CD8-positive, alpha-beta memory T cell (primary cell): ENCODE measurements at places on chromosomes 13 and 19. TPM values are rescaled to one million over a fixed set of nuclear protein-coding genes. Genes with fewer than 3 reads are reported as not detected.
A peak's percentile ranks its signal among the peaks of the same experiment; 100 is the strongest.

Gene ANGPTL4
- total RNA-seq = not detected

Gene PLK5
- not detected for total RNA-seq

Gene PALM3
- not detected for total RNA-seq

Gene EBI3
- 14.8 TPM for total RNA-seq

Gene LYPD3
- total RNA-seq = 1.2 TPM

GRCh38 chr13:43205416-43205815 is 182.0 kb downstream of the DNAJC15 start:
- DNase-seq = no peak
- no peaks in the 10 kb centered on the region for H3K36me3 ChIP-seq
- no peaks in the 10 kb centered on the region for H3K27me3 ChIP-seq

- no peaks in the 10 kb centered on the region for H3K4me1 ChIP-seq
- H3K4me3 ChIP-seq = no peak overlapping the region
- H3K27me3 ChIP-seq = no peaks in the 10 kb centered on the region
Measured at GRCh38 chr13:75897386-75897785, 261.3 kb downstream of the LMO7 start.

- H3K27me3 ChIP-seq = no peaks in the 10 kb centered on the region
- H3K4me3 ChIP-seq = peak overlapping the region; percentile 60
- H3K27ac ChIP-seq = no peak overlapping the region
- H3K36me3 ChIP-seq = no peaks in the 10 kb centered on the region
- peaks cover 9% of the 10 kb centered on the region for H3K4me1 ChIP-seq
Measured at GRCh38 chr13:20118268-20119140, 42.3 kb downstream of the GJA3 start.

DNA sequence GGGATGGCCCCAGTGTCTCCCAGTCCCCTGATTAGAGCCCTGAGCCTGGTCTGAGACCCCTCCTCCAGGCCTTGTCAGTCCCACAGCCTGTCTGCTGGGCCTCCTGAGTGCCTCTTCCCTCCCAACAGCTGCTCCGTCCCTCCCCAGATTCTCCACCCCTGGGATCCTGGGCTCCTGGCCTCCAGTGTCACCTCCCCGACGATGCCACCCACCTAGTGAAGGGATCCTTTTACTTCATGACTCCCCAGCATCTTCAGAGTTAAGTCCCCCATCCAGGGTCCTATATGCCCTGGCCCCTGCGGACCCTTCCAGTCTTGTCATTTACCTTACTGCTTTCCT is 4.4 kb upstream of the PRX start:
- no peaks in the 10 kb centered on the region for H3K27me3 ChIP-seq
- H3K4me1 ChIP-seq = peaks cover 12% of the 10 kb centered on the region
- no peak overlapping the region for H3K4me3 ChIP-seq
- no peak for DNase-seq

DNA sequence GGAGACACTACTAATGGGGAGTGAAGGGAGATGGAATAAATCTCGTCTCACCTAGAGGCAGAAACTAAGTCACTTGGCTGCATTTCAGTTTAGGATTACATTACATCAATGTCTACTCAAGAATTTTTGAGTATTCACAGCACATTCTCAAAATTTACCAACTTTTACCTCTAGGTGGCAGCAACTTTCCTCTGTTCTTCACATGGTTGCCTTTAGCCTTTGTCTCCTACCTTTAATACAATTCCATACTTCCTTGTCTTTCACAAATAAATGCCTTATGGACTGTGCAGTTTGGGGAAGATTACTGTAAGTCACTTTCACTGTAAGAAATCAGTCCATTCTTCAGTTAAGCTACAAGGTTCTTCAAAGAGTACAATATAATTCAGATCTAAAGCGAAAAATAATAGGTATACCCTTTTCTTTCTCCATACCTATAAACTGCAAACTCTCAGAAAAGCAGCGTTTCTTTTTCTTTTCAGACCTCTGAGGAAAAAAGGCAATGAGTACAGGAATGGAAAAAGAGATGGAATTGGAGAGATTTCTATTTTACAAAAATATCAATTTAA is 379.4 kb downstream of the KLF12 start:
- DNase-seq = no peak
- H3K27ac ChIP-seq = no peak overlapping the region
- peaks cover 13% of the 10 kb centered on the region for H3K36me3 ChIP-seq
- H3K4me1 ChIP-seq = peaks cover 30% of the 10 kb centered on the region

GRCh38 chr13:30021611-30022010 is 171.2 kb upstream of the UBL3 start:
- H3K36me3 ChIP-seq = no peaks in the 10 kb centered on the region
- no peaks in the 10 kb centered on the region for H3K27me3 ChIP-seq
- no peaks in the 10 kb centered on the region for H3K4me1 ChIP-seq

DNA sequence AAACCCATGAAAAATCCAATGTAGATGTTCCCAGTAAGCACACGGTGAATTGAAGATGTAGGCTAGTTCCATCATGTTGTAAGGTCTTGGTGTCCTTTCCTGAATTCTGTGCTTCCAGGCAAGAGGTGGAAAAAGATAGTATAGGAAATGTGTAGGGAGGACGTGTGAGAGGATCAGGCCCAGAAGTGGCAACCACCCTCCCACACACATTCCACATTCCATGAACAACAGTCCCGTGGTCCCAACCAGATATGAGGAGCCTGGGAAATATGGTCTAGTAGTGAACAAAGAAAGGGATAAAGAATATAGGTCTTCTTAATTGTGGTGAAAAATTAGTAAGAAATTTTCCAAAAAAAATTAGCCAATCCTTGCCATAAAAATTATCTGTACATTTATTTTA is 1254.2 kb upstream of the SLC10A2 start:
- no peak for DNase-seq
- no peaks in the 10 kb centered on the region for H3K36me3 ChIP-seq
- no peak overlapping the region for H3K27ac ChIP-seq
- H3K27me3 ChIP-seq = no peaks in the 10 kb centered on the region
- no peak overlapping the region for H3K4me3 ChIP-seq
- H3K4me1 ChIP-seq = no peaks in the 10 kb centered on the region

- DNase-seq = no peak
- no peaks in the 10 kb centered on the region for H3K27me3 ChIP-seq
- H3K4me1 ChIP-seq = peaks cover 23% of the 10 kb centered on the region
Measured at GRCh38 chr19:4012092-4012974, 4.8 kb downstream of the PIAS4 start.

DNA sequence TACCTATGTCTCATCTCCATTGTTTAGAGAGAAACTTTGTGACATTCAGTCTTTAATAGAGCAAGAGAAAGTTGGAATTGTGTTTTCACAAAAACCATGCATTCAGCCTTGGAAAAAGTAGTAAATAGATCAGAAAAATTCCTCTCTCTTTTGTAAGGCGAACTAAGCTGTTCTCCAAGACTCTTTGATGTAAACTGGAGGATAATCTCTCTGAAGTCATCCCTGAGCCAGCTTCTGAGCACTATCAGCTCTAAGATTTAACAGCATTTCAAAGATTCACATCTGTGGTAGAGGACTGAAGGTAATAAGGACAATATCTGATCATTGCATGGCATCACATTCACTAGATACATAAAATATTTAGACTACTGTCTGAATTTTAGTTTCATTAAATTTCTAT is 904.6 kb upstream of the ATXN8OS start:
- DNase-seq = no peak
- H3K4me3 ChIP-seq = no peak overlapping the region

- no peaks in the 10 kb centered on the region for H3K36me3 ChIP-seq
- peaks cover 21% of the 10 kb centered on the region for H3K27me3 ChIP-seq
- H3K4me1 ChIP-seq = peaks cover 24% of the 10 kb centered on the region
Measured at GRCh38 chr13:106534639-106535551, 567 bp downstream of the EFNB2 start.

- no peak overlapping the region for H3K27ac ChIP-seq
- no peaks in the 10 kb centered on the region for H3K36me3 ChIP-seq
- no peak for DNase-seq
- no peak overlapping the region for H3K4me3 ChIP-seq
- no peaks in the 10 kb centered on the region for H3K4me1 ChIP-seq
Measured at GRCh38 chr13:113356596-113356995, 7.3 kb downstream of the GRTP1 start.

GRCh38 chr19:34220472-34221063 is 33.8 kb upstream of the GARRE1 start:
- DNase-seq = peak; percentile 41
- no peaks in the 10 kb centered on the region for H3K27me3 ChIP-seq
- peaks cover 44% of the 10 kb centered on the region for H3K36me3 ChIP-seq
- H3K4me3 ChIP-seq = no peak overlapping the region
- H3K27ac ChIP-seq = no peak overlapping the region

DNA sequence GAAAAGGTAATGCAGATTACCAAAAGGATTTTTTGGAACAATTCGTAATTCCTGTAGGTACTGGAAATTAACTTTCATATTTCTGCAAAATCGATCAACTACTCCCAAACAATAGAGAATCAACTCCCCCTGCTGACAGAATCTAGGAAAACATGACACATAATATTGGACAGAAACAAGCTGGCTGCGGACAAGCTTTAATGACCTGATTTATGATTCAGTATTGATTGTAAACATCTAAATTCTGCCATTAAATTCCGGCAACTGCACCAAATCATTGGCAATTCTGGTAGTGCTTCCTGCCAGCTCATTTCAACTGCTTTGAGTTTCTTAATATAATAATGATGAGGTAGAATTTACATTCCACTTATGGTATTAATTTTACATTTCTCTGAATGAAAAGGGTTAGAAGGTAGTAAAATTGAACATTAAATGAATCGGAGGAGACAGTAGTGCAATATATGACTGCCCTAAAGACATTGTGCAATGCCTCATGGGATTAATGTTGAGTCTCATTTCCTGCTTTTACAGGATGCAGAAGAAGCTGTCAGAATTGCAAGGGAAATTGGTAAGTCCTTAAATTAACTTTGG is 146.5 kb downstream of the PCCA start:
- H3K36me3 ChIP-seq = no peaks in the 10 kb centered on the region
- peaks cover 4% of the 10 kb centered on the region for H3K4me1 ChIP-seq
- no peaks in the 10 kb centered on the region for H3K27me3 ChIP-seq
- no peak for DNase-seq
- no peak overlapping the region for H3K4me3 ChIP-seq
- no peak overlapping the region for H3K27ac ChIP-seq

DNA sequence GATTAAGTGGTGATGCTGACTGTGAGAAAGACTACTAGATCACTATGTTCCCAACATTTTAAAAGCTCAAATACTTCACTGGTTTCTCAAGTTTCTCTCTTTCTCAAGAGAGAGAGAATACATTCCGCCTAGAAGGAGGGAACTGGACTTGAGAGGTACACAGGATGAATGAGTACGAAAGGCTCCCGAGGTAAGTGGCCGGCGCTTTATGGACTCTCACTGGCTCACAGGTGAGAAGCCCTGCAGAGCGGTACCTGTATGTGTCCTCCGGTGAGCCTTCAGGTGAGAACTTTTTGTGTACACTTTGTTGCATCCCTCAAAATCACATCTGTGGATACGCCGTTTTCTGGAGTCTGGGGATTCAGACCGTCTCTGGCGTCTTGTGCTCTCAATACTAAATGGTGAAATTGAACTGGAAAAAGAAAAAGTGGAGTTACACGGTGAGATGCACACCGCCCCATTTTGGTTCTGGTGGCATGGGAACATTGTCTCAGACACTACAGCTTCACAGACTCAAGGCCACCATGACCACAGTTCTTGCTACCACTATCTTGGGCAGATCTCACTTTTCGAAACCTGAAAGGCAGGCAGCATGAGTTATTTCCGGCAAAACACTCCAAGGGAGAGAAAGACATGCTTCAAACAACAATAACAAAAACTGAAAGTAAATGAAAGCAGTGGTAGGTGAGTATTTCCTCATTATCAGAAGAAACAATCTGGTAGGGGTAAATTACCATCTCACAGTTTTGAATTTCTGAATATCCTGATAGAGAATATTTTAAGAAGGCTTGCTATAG is 418.9 kb downstream of the KLF12 start:
- peak overlapping the region; percentile 52 for H3K27ac ChIP-seq
- H3K4me3 ChIP-seq = peak overlapping the region; percentile 30
- DNase-seq = peak; percentile 33
- H3K36me3 ChIP-seq = peaks cover 25% of the 10 kb centered on the region

DNA sequence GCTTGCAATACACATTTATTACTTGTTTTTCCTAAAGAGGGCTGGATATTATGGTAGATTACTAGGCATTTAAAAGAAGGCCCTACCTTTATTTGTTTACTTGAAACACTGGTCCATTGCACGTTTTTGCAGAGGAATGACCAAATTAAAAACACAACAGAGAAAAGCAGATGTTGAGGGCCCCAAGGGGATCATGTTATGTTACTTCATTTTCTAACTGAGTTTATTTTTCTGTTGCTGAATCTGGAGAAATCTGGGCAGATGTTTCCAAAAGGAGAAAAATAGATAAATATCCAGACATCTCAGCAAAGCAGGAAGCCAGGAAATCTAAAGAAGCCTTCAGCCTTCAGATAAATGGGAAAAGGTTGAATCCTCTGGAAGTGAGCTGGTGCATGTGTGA is 353.0 kb downstream of the NDFIP2 start:
- DNase-seq = no peak
- no peaks in the 10 kb centered on the region for H3K27me3 ChIP-seq
- H3K4me1 ChIP-seq = no peaks in the 10 kb centered on the region
